Non-pigmented ciliary epithelial cell (primary cell): ENCODE measurements at places on chromosomes 16 and 17.
A peak's percentile ranks its signal among the peaks of the same experiment; 100 is the strongest.

GRCh38 chr17:27473190-27473747 is 17.0 kb downstream of the KSR1 start:
- no peak for DNase-seq

- DNase-seq, result no peak
Measured at GRCh38 chr17:73072219-73072962, 20.1 kb downstream of the SLC39A11 start.

DNA sequence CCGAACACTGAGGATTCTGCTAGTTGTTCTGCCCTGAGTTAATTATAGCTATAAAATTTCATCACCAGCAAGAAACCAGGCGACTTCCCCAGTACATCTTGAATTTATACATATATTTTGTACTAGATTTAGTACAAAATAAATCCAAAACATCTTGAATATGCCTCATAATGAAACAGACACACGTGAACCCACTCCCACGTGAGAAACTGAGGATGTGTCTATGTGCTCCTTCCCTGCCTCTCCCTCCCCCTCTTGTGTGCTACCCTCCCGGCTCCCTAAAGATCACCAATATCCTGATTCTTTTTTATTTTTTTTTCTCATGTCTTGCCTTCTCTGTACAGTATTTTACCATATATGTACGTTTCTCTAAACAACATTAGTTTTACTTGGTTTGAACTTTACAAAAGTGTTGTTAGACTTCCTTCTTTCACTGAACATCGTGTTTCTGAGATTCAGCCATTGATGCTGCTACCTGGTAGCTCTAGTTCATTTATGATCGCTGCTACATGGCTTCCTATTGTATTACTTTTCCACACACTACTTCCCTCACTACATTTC is 1.1 kb upstream of the LCMT1 start:
- no peak for DNase-seq

DNA sequence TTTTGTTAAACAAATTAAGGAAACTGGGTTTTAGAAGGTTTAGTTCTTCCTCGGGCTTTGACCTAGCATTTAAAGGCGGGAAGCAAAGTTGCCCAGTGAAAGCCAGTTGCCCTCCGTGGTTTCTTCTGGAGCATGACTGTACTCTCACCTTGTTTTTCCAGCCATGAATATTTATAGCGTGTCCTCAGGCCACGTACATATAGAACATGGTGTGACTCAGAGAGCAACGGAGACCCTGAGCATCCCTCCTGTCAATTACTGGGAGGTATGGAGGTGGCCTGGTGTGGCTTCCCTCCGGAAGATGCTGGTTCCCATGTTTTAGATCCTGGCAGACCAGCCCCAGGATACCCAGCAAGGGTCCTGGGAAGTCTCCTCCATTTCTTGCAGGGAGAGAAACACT is 48.4 kb downstream of the AKAP1 start:
- DNase-seq, result no peak

DNA sequence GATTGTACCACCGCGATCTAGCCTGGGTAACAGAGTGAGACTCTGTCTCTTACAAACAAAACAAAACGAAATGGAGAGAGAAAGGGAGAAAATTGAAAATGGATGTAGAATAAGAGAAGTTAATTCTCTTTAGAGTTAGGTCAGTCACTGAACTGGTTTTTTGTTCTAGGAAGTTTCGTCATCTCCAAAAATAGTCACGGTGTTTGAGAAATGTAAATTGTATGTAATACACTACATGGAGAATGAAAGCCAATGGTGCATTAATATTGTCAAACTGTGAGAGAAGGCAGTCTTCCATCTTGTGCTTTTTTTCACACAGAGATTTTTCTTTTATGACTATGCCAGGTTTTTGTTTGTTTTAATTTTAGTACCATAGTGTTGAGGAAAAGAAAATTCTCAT is 145.9 kb downstream of the BCAS3 start:
- DNase-seq, result no peak

GRCh38 chr17:81123052-81124048 is 42.0 kb upstream of the PVALEF start:
- DNase-seq, result no peak

- DNase-seq, result no peak
Measured at GRCh38 chr16:81618661-81619060, 160.4 kb upstream of the PLCG2 start.

DNA sequence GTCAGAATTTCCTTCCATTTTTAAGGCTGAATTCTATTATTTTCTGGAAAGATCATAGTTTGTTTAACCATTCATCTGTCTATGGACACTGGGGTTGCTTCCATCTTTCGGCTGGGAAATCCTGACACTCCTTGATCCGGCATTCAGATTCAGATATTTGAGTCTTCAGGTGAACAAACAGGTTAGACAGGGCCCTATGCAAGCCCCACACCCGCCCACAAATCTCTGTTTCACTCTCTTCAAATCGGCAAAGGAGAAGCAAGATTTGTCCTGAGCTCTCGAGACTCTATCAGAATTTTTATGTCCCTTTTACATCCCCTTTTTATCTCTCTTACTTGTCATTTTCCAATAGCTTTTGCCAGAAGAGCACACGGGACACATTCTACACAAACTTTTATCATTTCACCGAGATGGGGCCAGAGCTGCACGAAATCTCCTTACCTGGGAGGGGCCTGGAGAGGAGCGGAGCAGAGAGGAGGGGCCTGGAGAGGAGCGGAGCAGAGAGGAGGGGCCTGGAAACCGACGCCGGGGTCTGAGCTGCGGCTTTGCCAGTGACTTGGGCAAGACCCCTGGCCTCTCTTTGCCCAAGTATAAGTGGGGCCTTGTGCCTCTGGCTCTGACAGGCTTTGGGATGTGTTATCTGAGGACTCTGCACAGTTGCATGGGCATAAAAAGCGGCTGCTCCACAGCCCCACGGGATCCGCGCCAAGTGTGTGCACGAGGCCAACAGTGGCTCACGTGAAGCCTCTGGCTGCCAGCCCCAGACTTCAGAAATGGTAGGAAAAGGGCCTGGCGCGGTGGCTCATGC is 54.3 kb upstream of the RBFOX3 start:
- no peak for DNase-seq

- no peak for DNase-seq
Measured at GRCh38 chr16:77402118-77402517, 32.7 kb downstream of the ADAMTS18 start.

GRCh38 chr17:13209081-13209480 is 191.3 kb upstream of the ELAC2 start:
- no peak for DNase-seq

- no peak for DNase-seq
Measured at GRCh38 chr17:82647593-82648164, 565 bp downstream of the WDR45B start.

DNA sequence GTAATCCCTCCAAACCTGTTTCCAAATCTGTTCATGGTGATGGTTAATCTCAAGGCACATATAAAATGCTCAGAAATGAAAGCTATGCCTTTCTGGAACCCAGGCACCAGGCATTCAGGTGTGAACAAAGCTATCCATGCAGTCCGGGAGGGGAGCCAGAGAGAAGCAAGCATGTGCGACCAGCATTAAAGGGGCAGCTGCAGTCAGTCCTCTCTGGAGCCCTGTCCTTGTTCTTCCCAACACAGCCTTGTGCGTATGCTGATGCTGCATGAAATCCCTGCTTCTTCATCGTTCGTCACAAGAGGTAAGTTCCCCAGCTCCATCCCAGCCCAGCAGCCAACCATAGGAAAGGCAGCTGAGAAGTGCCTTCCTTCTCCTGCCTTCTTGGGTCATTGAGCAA is 148.7 kb downstream of the GRIN2A start:
- DNase-seq, result no peak

- no peak for DNase-seq
Measured at GRCh38 chr17:48641541-48642058, 15.4 kb upstream of the HOXB9 start.

GRCh38 chr17:32565401-32565800 is 78.6 kb downstream of the CDK5R1 start:
- no peak for DNase-seq

DNA sequence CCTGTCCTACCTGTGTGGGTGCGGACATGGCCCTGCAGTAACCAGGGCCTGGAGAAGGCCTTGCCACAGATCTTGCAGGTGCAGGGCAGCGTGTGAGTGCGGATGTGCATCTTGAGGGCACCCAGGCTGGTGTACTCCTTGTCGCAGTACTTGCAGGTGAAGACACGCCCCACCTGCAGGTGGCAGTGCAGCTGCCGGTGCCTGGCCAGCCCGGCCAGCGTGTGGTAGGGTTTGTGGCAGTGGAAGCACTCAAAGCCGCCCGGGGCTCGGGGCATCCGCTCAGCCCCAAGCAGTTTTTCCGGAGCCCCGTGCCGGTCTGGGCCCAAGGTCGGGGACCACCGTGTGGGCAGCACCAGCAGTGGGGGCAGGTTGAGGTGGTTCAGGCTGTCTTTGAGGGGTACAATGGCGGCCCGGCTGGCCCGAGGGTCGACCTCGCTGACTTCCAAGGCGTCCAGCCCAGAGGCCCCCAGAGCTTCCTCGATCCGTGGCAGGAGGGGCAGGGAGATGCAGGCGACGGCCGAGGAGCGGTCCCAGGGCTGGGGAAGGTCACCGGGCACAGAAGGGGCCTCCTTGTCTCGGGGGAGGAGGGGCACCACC is 5.1 kb downstream of the SNAI3 start:
- DNase-seq, result no peak

DNA sequence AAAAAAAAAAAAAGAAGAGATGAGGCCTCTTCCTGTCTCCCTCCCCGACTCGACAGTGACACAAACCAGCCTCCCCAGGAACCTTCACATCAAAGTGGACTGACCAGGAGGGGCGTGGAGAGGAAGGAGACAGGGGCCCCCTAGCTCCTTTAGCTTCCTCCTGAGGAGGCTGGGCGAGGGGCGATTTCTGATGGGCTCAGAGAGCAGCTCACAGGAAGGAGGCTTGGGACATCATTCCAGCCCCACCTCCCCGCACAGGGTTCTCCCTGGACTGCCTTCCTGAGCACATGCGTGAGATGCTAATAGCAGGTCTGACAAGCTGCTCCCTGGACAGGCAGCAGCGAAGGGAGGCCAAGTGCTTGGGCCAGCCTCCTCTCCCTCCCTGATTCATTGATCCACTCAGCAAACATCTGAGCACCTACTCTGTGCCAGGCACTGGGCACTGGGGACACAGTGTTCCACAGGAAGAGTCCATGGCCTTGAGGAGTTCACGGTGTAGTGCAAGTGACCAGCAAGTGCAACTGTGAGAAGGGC is 14.4 kb upstream of the DOK4 start:
- DNase-seq, result no peak

GRCh38 chr17:46722662-46723285 is 95.7 kb downstream of the WNT3 start:
- DNase-seq, result peak; percentile 61

DNA sequence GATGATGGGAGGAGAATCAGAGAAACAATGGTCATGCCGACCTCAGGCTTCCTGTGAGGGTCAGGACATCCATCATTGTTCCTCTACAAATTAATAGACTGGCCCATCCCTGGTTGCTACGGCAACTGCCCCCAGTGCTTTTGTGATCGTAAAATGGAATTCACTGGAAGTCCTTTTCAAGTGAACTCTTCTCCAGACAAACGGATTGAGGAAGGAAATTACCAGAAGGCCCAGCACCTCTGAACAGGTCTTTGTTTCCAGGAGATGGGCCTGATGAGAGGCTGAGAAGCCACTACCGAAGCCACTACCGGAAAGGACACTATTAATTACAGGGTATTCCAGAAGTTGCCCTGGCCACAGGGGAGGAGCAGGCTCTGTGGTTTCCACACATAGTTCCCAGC is 126.0 kb downstream of the MGAT5B start:
- DNase-seq, result no peak

DNA sequence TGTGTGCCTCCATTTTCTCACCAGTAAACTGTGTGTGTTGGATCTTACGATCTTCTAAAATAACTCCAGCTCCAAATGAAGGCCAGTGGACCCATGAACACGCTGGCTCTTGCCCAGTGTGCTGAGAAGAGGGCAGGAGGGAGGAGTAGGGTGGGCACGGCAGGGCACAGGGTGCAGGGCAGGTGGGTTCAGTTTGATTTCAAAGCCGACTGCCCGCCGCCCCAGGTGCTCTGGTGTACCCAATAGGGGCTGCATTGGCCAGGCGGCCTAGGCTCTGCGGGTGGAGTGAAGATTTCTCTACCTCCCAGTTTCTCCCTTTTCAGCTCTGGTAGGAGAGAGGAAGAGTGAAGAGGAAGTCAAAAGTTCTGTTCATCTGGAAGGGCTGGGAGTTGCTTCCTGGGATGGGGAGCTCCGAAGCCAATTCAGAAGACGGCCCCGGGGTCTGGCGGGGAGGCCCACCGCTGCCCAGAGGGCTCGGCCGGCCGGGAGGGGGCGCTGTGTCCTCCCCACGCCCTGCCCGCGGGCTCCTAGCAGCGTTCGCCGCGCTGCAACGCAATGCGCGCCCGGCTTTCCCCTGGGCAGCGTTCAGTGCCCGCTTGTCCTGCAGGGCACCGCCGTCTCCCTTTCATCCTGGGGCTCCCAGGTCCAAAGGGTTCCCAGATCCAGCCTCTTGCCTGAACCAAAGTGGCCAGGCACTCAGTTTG is 1.1 kb upstream of the CRHR1 start:
- no peak for DNase-seq

DNA sequence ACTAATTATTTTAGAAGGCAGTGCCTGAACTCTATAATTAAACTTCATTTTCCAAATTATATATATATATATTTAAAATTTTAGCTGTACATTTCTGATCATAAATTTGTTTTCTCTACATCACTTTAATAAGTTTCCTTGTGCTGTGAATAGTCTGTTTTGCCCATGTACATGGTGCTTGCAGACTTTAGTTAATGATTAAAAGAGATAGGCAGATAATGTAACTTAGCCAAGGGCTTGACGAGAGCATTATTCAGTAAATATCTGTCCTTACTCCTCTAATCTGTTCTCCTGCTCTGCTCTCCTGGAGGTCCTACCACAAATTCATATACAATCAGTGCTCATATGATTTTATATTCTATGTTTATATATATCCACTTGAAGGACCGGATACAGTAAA is 595.2 kb upstream of the KIF2B start:
- DNase-seq, result no peak

DNA sequence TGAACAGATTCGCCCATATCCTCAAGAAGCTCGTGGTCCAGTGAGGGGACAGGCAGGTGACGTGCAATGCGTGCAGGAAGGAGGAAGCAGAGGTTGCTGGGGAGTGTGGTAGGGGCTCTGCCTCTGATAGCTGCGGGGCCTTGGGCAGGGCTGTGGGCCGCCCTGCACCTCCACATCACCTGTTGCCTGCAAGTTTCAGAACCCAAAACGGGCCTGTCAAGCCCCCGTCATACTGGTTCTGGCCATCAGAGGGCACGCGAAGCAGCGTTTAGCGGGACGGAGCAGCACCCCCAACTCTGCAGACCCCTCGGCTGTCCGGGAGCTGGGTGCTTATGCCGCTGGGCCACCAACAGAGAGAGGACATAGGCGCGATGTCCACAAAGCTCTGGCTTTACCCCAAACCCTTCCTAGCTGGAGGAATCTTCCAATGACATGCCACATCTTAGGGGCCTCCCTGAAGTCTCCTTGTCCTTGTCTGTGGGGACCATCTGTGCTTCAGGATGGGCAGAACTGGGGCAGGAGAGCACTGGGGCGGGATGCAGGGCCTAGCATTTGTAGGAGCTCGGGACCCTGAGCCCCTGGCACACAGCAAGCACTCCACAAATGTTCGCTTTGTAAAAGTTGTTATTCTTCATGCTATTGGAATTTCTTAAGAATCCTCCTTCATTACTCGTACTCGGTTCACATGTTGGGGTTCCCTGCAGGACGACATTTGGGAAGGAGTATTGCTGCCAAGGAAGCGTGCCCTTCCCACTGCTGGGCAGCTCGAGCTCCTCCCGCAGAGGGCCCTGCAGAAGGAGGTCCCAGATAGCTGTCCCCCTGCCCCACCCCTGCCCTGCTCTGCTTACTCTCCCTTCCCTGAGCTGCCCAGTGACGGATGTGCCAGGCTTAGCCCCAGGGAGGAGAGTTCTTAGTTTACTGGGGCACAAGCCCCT is 64.3 kb downstream of the CNGB1 start:
- no peak for DNase-seq

- no peak for DNase-seq
Measured at GRCh38 chr17:15432807-15433611, 34.4 kb downstream of the CDRT4 start.
